ENCODE measurements at places on chromosomes 1 and 21.

- DNase-seq: no peak
Measured at GRCh38 chr1:244106837-244107493, 55.9 kb downstream of the ZBTB18 start.

GRCh38 chr1:44826375-44827196 is 16.5 kb downstream of the PTCH2 start:
- no peak for DNase-seq

DNA sequence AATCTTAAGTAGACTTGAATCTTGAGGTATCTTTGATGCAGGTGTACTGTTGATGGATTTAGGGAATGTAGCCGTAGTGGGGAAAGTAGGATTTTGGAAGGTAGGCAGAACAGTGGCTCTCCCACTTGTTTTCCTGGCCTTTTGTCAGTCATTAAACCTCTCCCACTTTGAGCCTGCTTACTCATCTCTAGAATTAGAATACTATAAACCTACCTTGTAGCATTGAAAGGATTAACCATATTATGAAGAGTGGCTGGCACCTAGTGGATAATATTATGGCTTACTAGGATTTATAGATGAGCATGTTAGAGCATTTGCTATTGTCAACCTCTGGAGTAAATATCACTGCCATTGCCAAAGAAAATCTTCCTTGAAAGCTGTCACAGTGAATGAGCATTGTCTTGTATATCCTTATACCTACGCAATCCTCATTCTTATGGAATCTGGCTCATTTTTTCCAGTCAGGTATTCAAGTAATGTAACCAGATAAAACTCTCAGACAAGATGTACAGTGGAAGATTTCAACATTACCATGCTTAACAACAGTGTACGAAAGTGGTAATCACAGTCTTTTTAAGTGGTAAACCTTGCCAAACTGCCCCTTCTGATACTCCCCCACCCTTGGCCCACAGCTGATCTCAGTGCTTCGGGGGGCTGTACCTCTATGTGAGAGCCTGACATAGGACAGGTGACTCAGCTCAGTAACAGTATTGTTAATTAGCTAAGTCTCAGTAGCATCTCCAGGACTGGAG is 44.4 kb downstream of the SH3GLB1 start:
- no peak for DNase-seq

- no peak for DNase-seq
Measured at GRCh38 chr1:26861889-26862378, 1.0 kb upstream of the SFN start.

DNA sequence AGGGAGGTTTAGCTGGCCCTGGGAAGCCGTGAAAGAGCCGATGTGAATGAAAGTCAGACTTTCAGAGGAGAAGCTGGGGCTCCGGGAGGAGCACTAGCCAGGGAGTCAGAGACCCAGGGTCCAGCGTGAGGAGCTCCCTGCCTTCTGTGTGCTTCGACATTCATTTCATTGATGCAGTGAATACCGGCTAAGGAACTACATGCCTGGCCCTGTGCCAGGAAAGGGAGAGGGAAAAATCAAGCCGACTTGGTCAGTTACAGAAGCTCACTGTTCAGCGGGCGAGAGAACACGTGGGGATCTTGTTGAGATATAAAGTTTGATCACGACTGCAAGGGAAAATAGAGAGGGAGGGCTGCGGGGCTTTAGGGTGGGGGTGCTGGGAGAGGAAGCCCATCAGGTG is 76.7 kb upstream of the RUNX3 start:
- no peak for DNase-seq

DNA sequence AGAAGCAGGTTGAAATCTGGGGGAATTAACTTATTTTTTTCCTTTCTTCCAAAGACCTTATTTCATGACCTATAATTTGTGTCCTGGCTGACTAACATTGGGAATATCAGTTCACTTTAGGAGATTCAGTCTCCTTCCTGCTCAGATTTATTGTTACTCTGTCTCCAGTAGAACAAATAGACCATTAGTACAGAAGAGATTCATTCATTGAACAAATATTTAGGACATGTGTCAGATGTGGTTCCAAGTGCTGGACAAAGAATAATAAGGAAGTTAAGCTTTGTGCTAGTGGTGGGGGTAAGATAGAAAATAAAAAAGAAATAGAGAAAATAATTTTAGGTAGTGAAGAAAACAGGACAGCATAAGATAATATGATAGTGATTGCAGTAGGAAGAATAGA is 20.3 kb downstream of the ZMYM4 start:
- no peak for DNase-seq

- no peak for DNase-seq
Measured at GRCh38 chr1:91053630-91054029, 31.8 kb upstream of the ZNF644 start.

DNA sequence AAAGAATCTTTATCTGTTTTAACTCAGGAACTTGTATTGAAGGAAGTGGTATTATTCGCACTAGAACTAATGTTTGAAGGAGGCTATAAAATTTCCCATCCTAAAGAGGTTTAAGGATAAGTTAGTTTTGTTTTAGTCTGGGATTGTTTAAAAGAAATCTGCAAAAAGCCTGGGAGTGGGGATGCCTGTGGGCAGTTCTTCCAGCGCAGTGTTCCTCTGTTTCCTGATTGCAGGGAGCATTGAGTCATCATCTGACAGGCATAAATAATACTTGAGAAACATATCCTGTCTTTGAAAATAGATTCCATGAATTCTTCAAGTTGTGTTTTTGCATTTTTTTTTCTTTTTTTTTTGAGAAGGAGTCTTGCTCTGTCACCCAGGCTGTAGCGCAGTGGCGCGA is 350.8 kb upstream of the PTBP2 start:
- no peak for DNase-seq

DNA sequence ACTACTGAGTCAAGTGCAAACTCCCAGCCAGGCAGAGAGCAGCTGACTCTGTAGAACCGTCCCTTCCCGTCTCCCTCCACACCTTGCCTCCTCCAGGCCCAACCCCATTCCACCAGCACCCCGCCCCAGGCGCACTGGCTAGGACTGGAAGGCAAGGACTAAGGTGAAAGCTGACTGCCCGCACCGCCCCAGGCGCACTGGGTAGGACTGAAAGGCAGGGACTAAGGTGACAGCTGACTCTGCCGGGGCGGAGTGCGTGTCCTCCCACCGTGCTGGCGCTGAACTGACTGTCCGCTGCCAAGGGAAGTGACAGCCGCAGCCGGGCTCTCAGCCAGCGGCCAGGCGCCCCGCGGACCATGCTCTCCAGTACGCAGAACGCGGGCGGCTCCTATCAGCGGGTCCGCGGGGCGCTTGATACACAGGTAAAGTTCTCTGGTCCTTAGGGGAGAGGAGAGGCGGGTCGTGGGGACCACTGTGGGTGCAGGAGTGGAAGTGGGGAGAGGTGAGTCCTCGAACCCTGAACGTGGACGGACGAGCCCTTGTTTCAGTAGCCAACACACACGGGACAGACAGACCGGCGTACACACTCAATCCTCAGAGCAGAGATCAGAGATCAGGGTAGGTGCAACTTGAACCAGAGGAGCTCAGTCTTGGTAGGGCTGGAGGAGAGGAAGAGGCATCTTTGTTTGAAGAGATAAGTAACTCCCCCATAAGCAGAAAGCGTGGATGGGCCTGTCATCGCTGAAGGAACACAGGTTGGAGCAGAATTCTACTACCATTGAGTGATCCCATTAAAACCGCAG is 58.0 kb downstream of the RBM11 start:
- no peak for DNase-seq

DNA sequence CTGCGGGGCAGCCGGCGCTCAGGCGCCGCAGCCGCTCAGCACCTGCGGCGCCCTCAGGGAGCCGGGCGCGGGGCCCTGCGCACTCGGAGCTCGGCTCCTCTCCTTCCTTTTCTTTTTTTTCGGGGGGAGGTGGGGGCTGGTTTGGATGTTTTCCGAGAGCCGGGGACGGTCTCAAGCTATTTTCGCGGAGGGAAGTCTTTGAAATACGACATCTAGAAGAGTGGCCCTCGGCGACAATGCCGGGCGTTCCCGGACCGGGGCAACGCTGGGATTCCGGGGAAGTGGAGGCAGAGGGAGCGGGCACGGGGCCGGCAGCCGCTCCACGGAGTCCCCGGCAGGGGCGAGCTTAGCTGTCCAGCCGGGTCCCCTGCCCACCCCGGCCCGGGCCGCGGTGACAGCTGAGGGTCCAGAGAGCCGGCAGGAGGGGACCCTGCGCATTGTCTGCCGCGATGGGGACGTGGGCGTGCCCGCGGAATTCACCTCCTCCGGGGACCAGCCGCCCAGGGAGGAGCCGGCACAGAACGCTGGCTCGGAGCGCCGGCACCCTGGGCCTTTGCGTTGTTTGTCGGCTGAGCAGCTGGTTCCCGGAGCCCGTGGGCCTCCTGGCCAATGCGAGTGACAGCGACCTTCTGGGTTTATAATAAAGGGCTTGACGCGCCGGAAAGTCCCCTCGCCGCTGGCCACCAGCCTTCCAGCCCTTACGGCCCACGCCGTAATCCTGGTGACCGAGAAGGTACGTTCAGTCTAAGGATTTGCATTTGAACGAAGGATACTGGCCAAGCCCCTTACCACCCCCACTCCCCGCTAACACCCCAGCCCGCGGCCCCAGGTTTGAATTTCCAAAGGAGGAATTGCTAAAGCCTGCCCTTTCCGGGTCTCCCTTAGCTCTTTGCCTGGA is 582 bp downstream of the SLC37A1 start:
- peak; percentile 33 for DNase-seq

DNA sequence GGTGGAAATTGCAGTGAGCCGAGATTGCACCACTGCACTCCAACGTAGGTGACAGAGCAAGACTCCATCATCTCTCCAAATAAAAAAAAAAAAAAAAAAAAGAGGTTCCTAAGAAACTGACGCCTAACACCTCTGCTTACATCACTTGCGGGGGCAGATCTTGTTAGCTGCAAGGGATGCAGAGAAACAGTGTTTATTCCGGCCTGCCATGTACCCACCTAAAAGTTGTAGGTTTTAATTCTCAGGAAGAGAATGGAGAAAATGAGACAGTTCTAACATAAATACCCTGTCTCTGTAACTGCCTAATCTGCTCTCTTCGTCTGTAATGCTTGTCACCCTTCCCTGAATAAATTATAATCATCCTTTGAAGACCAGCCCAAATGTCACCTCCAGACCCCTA is 9.0 kb upstream of the SRSF4 start:
- DNase-seq: no peak

GRCh38 chr1:116693759-116694480 is 26.4 kb upstream of the IGSF3 start:
- no peak for DNase-seq

DNA sequence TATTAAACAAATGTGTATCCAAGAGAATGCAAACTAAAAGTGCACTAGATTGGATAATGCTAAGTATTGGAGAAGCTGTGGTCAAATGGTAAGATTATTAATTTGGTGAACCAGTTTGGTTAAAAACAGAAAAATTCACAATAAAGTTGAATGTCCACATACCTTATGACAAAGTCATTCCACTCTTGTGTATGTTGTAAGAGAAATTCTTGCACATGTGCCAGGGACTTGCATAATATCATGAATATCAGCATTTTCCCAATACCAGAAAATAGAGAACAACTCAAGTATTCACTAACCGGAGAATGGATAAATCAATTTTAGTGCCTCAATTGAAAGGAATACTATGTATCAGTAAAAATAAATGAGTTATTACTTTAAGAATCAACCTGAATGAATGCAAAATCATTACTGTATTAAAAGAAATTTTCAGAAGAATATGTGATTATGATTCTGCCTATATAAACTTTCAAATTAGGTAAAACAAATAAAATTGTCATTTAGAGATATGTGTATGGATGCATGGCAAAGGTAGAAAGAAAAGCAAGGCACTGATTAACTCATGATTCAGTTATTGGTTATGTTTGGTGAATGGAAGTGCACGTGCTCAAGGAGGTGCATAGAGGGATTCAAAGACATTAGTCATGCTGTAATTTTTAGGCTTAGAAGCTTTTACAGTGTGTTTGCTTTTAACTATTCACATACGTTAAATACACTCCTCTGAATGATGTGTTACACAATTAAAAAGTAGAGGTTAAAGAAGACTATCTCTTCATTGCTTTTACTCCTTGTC is 217.4 kb upstream of the KCNK2 start:
- no peak for DNase-seq

DNA sequence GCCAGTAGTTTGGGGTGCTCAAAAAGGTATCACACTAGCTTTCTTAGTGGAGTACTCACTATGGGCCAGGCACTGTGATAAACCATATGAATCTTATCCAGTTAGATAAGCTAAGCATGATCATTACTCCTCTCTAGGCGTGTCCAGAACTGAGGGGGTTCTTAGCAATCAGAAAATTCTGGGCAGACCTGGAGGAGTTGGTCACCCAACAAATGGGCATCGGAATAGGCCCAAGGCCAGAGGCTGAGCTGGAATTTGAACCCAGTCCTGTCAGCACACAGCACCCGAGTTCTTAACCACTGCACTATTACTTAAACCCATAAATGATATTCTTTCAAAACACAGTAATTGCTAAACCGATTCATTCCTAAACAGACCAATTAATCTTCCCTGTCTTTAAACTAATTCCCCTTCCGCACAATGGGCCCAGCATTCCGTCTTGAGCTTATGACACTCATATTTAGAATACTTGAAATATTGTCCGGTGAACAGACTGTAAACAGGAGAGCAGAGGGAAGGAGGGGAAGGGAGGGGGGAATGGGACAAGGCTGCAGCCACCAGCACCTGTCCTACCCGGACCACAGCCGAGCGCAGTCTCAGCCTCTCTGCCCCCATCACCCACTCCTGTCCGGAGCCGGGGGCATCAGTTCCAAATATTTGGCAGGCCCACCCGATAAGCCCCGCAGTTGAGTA is 113.0 kb upstream of the GADD45A start:
- DNase-seq: no peak

All from stimulated activated CD8-positive, alpha-beta memory T cell treated with anti-CD3 and anti-CD28 coated beads, Interleukin-2, amount 100 ng/mL, for 1 hour (primary cell).